NCI-H2029 treated with DMSO at 0.1 percent for 48 hours (cell line): ENCODE measurements at places on chromosomes 7 and 10.

GRCh38 chr10:69897432-69897831, 95.7 kb downstream of the COL13A1 start:
- no peak for DNase-seq

GRCh38 chr7:119964788-119965542, 308.0 kb upstream of the KCND2 start:
- DNase-seq: no peak

- no peak for DNase-seq
These were observed 183.6 kb downstream of the PLXNA4 start for GRCh38 chr7:132392713-132393112.

DNA sequence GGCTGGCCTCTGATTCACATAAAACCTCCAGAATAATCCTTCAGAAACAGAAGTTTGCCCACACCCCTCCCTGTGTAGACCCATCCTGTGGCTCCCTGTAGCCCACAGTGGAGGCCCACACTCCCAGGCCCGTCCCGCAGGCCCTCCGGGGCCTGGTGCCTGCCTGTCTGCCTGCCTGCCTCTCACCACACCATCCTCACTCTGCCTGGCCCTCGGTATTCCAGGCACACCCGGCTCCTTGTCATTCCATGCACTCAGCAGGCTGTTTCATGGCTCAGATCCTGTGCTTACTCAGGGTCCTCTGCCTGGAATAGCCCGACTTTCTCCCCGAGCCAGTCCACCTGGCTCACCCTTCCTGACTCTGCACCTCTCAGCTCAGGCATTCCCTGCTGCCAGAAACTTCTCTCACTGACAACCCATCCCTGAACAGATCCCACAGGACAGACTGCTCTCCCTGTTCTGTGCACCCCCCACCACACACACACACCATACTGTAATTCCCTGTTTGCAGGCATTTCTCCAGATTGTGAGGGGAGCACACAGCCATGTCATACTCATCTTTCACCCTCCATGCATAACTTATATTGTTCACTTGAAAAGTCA, 498.0 kb upstream of the ZMIZ1 start:
- no peak for DNase-seq

DNA sequence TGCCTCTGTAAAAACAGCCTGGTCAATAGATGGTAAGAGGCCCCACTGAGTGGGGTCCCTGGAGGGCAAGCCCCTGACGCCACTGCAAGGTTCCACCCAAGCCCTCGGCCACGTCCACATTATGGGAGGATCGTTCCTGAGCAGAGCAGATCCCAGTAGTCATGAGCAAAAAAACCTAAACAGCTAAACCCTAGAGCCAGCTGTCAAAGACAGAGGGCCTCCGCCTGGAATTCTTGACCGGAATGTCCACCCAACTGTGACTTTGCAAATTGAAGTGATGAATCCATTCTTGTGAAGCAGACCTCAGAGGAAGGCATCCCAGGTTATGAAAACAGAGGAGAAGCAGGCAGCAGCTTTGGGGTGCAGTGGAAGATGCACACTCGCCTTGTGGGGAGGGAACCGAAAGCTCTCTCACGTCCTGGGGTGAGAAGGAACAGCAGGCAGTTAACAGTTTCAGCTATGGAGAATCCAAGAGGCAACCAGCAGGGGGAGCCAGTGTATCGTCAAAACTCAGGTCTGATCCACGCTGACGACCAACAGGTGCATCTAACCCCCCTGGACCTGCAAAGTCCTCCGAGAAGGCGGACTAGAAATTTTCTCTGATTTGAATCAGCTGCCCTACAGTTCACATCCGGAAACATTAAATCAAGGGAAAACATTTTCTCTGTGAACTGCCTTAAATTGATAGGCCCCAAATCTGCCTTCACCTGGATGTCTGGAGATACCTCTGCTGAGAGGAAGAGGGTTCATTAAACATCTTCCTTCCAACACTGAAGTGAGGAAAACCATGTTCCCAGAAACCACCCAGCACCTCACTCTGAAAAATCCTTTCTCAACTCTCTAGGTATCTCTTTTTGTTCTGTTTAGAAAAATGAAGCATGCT, 139.1 kb upstream of the PFKP start:
- DNase-seq: peak; percentile 65
